Testis (tissue), 5 donors: ENCODE measurements at places on chromosomes 4 and X.

DNA sequence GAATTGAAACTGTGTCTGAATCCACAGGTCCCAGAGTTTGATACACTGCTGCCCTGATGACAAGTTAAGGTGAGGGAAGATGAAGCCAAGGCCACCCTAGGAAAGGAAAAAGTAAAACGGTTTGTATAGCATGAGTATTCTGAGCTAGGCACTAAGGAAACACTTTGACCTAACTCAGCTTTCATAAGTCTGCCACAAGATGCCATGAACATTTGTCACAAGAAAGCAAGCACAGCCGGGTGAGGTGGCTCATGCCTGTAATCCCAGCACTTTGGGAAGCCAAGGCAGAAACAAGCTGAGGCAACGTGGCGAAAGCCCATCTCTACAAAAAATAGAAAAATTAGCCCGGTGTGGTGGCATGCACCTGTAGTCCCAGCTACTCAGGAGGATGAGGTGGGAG lies 34.2 kb downstream of the ELOVL6 start:
- DNase-seq, result no peak

DNA sequence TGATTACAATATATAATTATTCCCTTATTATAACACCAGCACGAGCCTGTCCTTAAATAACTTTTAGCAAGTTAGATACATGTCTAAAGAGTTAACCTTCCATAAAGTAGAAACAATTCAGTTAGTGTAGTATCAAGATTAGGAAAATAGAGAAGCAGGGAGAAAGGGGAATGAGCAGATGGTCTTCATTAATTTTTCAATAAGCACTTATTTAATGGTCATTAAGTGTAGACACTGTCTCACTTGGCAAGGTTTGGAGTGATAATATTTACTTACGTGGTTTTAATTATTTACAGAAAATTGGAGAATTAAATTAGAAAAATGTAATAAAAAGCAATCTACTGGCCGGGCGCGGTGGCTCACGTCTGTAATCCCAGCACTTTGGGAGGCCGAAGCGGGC lies 99.7 kb downstream of the PDS5A start:
- no peak for DNase-seq

GRCh38 chr4:15918484-15919129 lies 19.9 kb downstream of the FGFBP1 start:
- DNase-seq, result no peak

DNA sequence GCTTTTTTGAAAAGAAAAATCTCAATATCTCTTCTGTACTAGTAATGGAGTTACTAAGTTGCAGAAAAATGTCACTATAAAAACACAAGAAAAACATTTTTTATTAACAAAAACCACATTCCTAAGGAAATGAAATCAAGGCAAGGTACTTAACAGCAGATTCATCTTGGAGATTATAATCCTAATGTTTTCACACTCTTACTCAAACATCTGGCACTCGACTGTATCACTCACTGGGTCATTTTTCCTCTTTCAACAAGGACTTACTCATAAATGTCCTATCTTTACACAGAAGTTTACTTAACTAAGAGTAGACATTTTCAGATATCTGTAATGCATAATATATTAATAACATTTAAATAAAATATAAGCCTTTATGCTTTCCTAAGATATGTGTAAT lies 216.6 kb downstream of the NR3C2 start:
- DNase-seq, result no peak

GRCh38 chr4:1060621-1061020 lies 49.2 kb downstream of the FGFRL1 start:
- no peak for DNase-seq

- no peak for DNase-seq
Measured at GRCh38 chrX:38357747-38358673, 5.6 kb downstream of the OTC start.

- DNase-seq, result peak; percentile 56
Measured at GRCh38 chrX:18833071-18833731, 125.8 kb downstream of the PPEF1 start.

GRCh38 chr4:128298146-128298758 lies 10.6 kb upstream of the PGRMC2 start:
- no peak for DNase-seq

GRCh38 chr4:155906554-155907247 lies 3.2 kb downstream of the TDO2 start:
- no peak for DNase-seq

- DNase-seq, result no peak
Measured at GRCh38 chr4:76546759-76547742, 112.0 kb downstream of the SHROOM3 start.

- DNase-seq, result peak; percentile 67
Measured at GRCh38 chr4:128653527-128654444, 155.7 kb upstream of the JADE1 start.

- no peak for DNase-seq
Measured at GRCh38 chr4:165963621-165964020, 90.6 kb downstream of the TLL1 start.

DNA sequence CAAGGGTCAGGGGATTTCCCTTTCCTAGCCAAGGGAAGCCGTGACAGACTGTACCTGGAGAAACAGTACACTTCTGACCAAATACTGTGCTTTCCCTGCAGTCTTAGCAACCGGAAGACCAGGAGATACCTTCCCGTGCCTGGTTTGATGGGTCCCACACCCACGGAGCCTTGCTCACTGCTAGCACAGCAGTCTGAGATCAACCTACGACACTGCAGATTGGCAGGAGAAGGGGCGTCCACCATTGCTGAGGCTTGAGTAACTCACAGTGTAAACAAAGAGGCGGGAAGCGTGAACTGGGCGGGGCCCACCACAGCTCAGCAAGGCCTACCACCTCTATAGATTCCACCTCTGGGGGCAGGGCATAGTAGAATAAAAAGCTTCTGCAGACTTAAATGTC lies 48.7 kb upstream of the SRD5A3 start:
- DNase-seq, result no peak

DNA sequence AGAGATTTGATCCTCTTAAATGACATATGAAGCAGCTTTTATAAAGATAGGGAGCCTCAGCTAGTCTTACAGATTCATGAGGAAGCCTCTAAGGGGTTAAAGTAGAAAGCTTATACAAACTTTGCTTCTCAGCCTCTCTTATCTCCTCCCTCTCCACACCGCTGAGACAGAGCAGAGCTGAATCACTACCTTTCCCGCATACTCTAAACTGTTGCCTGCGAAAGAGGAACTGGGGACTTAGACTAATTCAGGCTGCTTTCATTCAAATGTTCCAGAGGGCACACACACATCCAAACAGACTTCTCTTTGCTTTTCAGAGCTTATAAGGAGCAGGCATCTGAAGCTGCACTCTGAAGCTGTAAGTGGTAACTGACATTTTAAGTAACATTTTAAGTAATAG lies at the start of gene SERTM2:
Gene SERTM2, plus strand, starts transcription at position 169 of the 400 bp plus-strand sequence. CDS start 7,213 bp downstream, outside the sequence.
- no peak for DNase-seq

GRCh38 chr4:184000457-184001396 lies 95.6 kb downstream of the STOX2 start:
- DNase-seq, result no peak

DNA sequence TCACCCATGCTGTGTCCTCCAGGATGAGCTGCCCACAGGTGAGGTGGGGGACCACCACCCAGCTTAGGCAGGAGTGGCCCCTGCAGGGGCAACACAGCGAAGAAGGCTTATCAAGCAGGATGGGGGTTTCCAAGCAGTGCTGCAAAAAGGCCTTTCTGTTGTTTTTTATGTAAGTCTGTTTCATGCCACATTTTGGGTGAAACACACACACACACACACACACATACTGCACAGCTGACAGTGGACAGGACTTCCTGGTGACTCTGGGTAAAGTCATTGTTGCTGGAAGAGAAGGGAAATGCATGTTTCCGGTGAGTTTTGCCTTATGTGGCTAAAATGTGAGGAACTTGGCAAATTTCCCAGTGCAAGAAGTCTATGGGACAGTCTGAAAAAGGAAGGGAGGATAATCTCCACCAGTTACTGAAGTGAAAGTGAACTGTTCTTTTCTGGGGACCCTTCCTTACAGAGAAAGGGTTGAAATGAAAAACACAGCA lies 119.2 kb downstream of the IRF2 start:
- peak; percentile 28 for DNase-seq

GRCh38 chr4:52983563-52984303 lies 121.6 kb downstream of the RASL11B start:
- DNase-seq, result no peak

- no peak for DNase-seq
Measured at GRCh38 chrX:130376077-130376476, 9.4 kb downstream of the GPR119 start.

GRCh38 chr4:144699565-144699964 lies 53.6 kb downstream of the HHIP start:
- no peak for DNase-seq

- DNase-seq, result no peak
Measured at GRCh38 chrX:23901060-23901459, 6.7 kb downstream of the APOO start.

GRCh38 chr4:77711469-77711868 lies 105.8 kb downstream of the CXCL13 start:
- no peak for DNase-seq

DNA sequence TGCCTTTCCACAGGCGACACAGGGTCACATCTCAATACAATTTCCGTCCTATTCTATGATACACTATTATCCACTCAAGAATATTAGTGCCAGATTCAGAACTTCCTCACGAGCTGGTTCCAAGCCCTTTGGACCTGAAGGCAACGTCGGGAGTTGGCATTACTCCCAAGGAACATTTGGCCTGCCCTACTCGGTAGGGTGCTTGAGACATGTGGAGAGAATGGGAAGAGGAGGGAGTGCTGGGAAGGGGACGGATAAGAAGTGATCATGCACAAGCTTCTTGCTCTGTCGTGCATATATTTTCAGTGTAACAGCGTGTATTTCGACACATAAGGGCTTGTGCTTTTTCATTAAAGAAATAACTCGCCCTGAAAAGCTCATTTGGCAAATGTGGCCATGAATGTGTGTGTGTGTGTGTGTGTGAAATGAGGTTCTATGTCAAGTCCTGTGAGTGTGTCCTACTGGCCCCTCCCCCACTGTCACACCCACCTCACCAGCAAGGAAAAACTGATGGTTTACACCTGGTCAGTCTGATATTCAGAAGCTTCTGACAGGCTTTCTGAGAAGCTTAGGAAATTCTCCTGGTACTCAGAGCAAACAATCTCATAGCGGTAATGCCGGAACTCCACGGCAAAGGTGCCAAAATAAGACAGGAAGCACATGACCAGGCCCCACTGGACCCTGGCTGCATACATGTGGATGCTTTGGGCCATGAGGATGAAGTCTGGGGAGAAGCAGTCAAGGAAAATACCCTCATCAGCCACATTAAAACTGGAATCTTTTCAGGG lies 54.8 kb downstream of the ENOPH1 start:
- no peak for DNase-seq

GRCh38 chr4:6143603-6144181 lies 56.7 kb downstream of the JAKMIP1 start:
- no peak for DNase-seq

GRCh38 chr4:94806376-94806775 lies 48.6 kb downstream of the BMPR1B start:
- DNase-seq, result no peak

- DNase-seq, result no peak
Measured at GRCh38 chrX:139484591-139484990, 45.9 kb upstream of the F9 start.

- DNase-seq, result no peak
Measured at GRCh38 chr4:145177906-145178538, 2.4 kb downstream of the OTUD4 start.

DNA sequence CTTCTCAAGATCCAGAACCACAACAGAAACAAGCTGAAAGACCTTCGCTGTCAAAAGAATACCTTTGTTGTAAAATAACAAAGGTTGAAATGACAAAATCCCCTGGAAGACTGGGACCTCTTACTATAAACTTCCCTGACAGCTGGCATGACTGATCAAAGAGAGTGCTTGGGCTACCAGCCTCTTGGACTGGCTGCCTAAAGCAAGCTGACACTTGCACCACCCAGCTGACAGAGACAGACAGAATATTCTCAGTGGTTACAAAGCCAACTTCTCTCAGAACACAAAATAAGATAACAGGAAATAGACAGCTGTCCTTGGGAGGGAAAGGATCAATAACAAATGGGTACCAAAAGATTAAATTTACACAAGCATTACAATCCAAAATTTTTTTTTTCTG lies 241.7 kb upstream of the SPOCK3 start:
- DNase-seq, result no peak

GRCh38 chrX:15497865-15498264 lies 2.7 kb upstream of the BMX start:
- peak; percentile 50 for DNase-seq

DNA sequence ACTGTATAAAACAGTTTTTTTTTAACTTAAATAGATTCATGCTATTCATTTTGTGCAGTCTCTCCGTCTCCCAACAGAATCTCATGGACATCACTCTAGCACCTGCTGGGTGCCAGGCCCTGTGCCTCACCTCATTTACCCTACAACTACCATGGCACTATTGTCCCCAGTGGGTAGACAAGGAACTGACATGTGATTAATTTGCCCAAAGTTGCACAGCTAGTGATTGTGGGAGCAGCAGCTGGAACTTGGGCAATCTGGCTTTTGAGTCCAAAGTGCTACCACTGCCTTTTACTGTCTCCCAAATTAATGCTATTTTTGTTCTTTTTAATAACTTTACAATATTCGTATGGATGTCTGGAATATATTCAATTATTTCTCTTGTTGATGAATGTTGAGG lies 11.2 kb upstream of the PGRMC2 start:
- DNase-seq, result no peak

- no peak for DNase-seq
Measured at GRCh38 chrX:150607201-150607600, 38.8 kb downstream of the MTM1 start.

DNA sequence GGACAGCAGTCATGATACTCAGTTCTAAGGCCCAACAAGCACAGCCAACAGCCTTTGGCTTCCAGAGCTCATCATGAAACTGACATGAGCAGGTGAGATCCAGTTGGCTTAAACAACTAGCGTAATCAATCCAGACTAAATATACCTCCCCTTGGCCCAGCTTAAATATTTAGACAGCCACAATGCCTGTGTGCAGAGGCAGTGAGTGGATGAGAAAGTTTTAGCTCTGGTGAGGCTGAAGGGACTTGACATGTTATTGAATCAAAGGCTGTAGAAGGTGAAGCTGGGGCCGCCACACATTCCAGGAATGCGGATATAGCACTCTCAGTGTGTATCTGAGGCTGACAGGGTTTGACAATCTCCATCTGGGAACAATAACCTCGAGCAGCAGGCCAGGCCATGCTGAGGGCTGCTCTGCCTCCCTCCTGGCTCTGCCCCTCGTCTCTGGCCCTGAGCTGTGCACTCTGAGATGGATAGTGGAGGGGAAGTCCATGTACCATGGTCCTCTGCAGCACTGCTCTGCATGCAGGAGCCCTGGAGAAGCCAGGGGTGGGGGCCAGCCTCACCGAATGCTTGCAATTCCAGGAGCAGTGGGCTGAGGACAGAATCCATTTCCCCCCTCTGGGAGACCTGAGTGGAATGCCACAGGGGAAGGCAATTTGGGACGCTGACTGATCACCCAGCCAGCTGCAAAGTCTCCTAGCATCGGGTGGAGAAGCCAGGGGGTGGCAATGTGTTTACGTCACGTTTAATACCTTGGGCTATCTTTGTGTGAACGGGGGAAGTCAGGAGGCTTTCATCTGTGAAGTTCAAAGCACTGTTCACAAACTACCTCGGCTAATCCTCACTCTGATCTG lies 37.3 kb upstream of the RASL11B start:
- no peak for DNase-seq

- no peak for DNase-seq
Measured at GRCh38 chrX:13897566-13897965, 80.7 kb upstream of the GPM6B start.

- no peak for DNase-seq
Measured at GRCh38 chr4:175330652-175331051, 412.5 kb downstream of the ADAM29 start.
